Cerebellar nuclear complex (tissue), 1 donor: ENCODE measurements at places on chromosomes 1 and 21.

DNA sequence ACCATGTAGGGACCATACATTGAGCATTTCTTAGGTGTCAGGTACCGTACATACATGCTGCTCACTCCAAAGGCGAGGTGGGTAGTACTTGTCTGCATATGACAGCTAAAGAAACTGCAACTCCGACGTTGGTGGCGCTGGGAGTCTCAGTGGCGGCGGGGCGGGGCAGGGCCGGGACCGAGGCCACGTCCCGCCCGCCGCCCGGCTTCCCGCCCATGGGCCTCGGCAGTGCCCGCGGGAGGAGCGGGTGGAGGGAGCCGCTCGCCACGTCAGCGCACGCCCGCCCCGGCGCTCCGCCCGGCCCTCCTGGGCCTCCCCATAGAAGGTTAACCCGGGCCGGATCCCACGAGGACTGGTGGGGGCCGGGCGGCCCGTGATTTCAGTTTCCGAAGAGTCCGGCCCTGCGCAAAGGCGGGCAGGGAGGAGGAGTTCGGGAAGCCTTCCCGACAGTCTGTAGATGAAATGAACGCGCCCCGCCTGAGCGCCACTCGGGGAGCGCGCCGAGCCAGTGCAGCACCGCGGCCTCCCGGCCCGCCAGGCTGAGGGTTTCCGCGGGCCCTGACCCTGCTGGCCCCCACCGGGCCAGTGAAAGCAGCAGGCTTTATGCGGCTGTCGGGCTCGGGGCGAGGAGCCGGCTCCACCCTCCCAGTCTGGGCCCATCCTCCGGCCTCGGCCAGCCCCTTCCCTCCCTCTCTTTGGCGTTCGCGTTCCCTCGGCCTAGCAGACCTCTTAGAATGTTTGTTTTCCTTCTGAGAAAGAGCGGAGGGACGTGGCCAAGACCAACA lies 119.9 kb upstream of the JUN start:
- DNase-seq, result no peak

DNA sequence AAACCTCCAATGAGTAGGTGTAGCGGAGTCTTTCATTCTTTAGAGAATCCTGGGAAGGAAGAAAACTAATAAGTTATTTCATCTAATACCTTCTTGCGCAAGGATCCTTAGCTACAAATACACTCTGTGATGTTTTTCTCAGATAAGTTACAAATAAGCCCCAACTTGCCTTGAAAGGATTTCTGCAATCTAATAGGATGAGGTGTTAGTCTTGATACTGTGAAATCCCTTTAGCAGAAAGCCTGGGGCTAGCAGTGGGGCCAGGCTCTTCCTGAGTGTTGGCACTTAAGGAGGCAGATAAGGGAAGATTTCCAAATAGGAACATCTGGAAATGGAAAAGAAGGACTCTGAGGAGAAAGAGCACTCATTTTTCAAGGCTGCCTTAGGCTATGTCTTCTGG lies 168.0 kb upstream of the DAB1 start:
- no peak for DNase-seq

DNA sequence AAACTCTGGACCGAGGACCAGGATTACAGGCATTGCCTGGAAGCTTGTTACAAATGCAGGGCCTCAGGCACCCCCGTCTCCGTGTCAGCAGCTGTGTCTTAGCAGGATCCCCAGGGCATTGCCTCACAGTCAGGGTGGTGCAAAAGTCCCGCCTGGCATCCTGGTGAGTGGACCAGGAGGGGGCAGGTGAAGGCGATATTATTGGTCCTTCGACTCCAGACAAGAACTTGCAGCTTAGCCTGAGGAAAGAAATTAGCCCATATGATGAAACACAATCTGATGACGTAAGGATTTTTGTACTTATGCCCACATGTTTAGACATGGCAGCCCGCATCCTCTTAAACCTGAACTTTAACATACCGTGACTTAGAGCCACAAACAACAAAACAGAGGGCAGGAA lies 40.8 kb downstream of the RSPH1 start:
- no peak for DNase-seq

DNA sequence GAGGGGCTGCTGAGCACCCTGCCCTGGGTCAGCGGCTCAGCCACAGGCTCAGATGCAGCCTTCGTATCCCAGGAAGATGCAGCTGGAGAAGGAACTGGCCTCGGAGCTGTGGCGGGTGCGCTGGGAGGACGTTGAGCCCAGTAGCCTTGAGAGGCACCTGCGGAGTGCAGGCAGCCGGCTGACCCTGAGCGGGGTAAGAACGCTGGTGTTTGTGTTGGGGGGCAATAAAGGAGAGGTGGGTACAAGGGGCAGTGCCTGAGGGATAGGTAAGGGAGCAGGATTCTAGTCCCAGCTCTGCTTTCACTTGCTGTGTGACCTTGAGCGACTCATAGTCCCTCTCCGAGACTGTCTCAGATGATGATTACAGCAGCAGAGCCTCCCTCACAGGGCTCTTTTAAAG lies 6.4 kb downstream of the NPR1 start:
- DNase-seq, result no peak

DNA sequence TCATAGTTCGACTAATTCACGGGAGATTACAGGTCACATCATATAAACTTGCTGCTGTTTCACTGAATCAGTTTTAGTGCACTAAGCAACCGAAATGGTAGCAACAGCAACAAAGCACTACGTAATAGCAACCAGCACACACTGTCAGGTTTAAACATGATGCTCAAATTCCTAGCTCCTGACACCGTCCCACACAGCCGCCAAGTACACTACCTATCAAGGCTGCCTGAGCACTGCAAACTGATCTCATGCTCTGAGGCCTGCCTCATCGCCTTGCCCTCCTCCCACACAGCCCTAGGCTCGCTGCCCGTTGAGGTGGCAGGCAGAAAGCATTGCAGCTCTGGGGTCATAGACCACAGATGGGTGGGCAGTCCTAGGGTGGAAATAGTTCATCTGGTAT lies 12.4 kb downstream of the LAMC2 start:
- DNase-seq, result no peak

DNA sequence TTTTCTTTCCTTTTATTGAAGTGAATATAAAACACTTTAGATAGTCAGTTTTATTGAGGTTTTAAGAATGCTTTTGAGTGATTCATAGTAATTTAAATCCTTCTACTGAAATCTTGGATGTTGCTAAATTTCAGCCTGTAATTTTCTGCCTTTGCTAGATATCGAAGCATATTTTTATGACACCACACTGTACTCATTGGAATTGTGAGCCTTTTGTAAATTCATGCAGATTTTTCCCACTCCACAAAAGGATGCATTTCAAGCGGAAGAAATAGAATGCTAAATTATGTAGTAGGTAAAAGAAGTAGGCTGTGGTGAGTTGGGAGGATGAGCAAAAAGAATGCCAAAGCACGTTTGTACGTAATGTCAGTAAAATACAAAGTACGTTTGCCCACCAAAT lies 13.8 kb downstream of the SNX7 start:
- no peak for DNase-seq

GRCh38 chr1:30250338-30250983 lies 472.9 kb downstream of the MATN1 start:
- no peak for DNase-seq

GRCh38 chr21:26540651-26541050 lies 32.4 kb downstream of the CYYR1 start:
- no peak for DNase-seq

DNA sequence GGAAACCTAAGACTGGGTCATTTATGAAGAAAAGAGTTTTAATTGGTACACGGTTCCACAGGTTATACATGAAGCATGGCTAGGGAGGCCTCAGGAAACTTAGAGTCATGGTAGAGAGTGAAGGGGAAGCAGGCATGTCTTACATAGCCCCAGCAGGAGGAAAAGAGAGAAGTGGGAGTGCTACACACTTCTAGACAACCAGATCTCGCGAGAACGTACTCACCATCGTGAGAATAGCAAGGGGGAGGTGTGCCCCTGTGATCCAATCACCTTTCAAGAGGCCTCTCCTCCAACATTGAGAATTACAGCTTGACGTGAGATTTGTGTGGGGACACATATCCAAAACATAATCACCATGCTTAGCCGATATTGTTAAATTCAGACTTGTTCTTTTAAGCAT lies 62.8 kb downstream of the DYRK1A start:
- no peak for DNase-seq

- DNase-seq, result no peak
These were observed 76.5 kb upstream of the BTG3 start for GRCh38 chr21:17688912-17689874.

- DNase-seq, result no peak
These were observed 20.4 kb upstream of the RCAN1 start for GRCh38 chr21:34635307-34635706.

- no peak for DNase-seq
These were observed 93.7 kb upstream of the C1orf174 start for GRCh38 chr1:3993619-3994375.

GRCh38 chr1:14602136-14602535 lies 3.7 kb downstream of the KAZN start:
- DNase-seq, result no peak

DNA sequence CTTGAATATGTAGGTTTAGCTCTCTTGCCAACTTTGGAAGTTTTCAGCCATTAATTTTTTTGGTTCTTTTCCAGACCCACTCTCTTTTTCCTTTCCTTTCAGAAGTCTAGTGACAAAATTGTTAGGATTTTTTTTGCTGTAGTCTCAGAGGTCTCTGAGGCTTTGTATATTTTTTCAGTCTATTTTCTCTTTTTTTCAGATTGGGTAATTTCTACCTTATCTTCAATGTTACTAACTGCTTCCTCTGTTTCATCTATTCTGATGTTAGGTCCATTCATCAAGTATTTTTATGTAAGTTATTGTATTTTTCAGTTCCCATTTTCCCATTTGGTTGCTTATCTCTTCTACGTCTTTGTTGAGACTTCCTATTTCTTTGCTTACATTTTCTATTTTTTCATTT lies 15.7 kb downstream of the RGS2 start:
- no peak for DNase-seq

GRCh38 chr1:36349241-36349671 lies 25.8 kb upstream of the EVA1B start:
- no peak for DNase-seq

DNA sequence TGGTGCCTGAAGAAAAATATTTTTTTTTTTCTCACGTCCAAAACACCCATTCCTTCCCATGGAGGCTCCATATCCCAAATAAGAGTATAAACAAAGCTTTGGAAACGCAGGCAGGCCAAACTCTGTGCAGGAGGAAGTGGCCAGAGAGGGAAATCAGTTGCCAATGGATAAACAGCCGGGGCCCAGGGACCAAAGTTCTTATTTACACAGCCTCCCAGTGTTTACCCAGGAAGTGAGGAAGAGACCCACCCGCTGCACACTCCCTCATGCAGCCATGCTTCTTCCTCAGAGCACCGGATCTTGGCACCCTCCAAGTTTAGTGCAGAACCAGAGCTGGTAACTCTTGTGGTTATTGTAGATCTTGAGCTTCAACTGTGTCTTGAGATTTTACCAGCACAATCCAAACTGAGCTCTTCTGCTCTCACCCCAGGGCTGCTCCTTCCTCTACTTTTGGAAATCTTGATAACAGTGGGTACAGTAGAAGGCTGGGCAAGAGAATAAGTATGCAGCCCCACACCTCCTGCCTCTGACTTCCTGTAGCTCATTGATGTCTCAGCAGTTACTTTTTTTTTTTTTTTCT lies 14.2 kb downstream of the MARCKSL1 start:
- no peak for DNase-seq

- no peak for DNase-seq
These were observed 198.4 kb upstream of the PTGFR start for GRCh38 chr1:78292361-78292760.

GRCh38 chr1:174788981-174789380 lies 210.8 kb upstream of the CACYBP start:
- DNase-seq, result no peak
